Small intestine (tissue), 16 donors: ENCODE measurements at places on chromosomes 6 and 20. TPM values are rescaled to one million over a fixed set of nuclear protein-coding genes. Genes with fewer than 3 reads are reported as not detected.

Gene PKIB
- 6.5 TPM for polyA plus RNA-seq

Gene PACSIN1
- not detected for polyA plus RNA-seq

Gene COL21A1
- not detected for polyA plus RNA-seq

Gene GLP1R
- polyA plus RNA-seq = 0.19 TPM

Gene CFAP206
- polyA plus RNA-seq = not detected

Gene PERP
- 83.4 TPM for polyA plus RNA-seq

Gene PGC
- polyA plus RNA-seq = 13.9 TPM

Gene CNPY3
- polyA plus RNA-seq = 36.1 TPM

Gene ERVFRD-1
- polyA plus RNA-seq = not detected

Gene PET117
- 28.4 TPM for polyA plus RNA-seq

Gene ZNF311
- 0.61 TPM for polyA plus RNA-seq

Gene SLC44A4
- 132 TPM for polyA plus RNA-seq

- H3K36me3 ChIP-seq = no peaks in the 10 kb centered on the region
- DNase-seq = no peak
- no peak overlapping the region for H3K4me3 ChIP-seq
- peaks cover 5% of the 10 kb centered on the region for H3K4me1 ChIP-seq
- no peak overlapping the region for H3K27ac ChIP-seq
- no peaks in the 10 kb centered on the region for H3K27me3 ChIP-seq
Measured at GRCh38 chr20:50921803-50922501, 9.3 kb downstream of the ADNP start.

GRCh38 chr20:57605045-57605444 is 15.2 kb downstream of the ZBP1 start:
- no peak overlapping the region for H3K4me3 ChIP-seq
- no peaks in the 10 kb centered on the region for H3K27me3 ChIP-seq
- peaks cover 37% of the 10 kb centered on the region for H3K4me1 ChIP-seq
- peak; percentile 92 for DNase-seq
- no peaks in the 10 kb centered on the region for H3K36me3 ChIP-seq

GRCh38 chr6:141532211-141532610 is 600.5 kb upstream of the GJE1 start:
- H3K4me3 ChIP-seq = no peak overlapping the region
- no peak for DNase-seq
- no peaks in the 10 kb centered on the region for H3K27me3 ChIP-seq
- no peak overlapping the region for H3K27ac ChIP-seq

- H3K27ac ChIP-seq = no peak overlapping the region
- no peaks in the 10 kb centered on the region for H3K36me3 ChIP-seq
- H3K4me3 ChIP-seq = no peak overlapping the region
Measured at GRCh38 chr6:113691260-113691656, 165.9 kb upstream of the MARCKS start.

DNA sequence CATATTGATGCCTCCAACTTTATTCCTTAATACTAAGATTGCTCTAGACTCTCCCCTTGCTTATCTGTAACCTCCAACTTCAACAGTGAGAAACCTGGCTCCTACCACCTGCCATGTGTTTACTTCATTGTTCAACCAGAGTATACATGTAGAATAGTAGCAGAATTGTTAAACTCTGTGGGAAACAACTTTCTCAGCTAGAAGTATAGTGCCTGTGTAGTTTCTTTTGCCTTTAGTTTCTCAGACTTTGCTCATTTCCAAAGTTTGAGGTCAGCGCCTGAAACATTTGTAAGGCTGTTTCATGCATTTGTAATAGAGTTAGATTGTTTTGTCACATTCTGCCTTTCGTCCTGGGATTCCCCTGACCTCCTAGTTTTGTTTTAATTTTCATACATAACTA is 34.9 kb upstream of the HECA start:
- H3K27me3 ChIP-seq = no peaks in the 10 kb centered on the region
- H3K4me3 ChIP-seq = no peak overlapping the region
- no peaks in the 10 kb centered on the region for H3K4me1 ChIP-seq
- no peak for DNase-seq
- no peak overlapping the region for H3K27ac ChIP-seq
- H3K36me3 ChIP-seq = no peaks in the 10 kb centered on the region

DNA sequence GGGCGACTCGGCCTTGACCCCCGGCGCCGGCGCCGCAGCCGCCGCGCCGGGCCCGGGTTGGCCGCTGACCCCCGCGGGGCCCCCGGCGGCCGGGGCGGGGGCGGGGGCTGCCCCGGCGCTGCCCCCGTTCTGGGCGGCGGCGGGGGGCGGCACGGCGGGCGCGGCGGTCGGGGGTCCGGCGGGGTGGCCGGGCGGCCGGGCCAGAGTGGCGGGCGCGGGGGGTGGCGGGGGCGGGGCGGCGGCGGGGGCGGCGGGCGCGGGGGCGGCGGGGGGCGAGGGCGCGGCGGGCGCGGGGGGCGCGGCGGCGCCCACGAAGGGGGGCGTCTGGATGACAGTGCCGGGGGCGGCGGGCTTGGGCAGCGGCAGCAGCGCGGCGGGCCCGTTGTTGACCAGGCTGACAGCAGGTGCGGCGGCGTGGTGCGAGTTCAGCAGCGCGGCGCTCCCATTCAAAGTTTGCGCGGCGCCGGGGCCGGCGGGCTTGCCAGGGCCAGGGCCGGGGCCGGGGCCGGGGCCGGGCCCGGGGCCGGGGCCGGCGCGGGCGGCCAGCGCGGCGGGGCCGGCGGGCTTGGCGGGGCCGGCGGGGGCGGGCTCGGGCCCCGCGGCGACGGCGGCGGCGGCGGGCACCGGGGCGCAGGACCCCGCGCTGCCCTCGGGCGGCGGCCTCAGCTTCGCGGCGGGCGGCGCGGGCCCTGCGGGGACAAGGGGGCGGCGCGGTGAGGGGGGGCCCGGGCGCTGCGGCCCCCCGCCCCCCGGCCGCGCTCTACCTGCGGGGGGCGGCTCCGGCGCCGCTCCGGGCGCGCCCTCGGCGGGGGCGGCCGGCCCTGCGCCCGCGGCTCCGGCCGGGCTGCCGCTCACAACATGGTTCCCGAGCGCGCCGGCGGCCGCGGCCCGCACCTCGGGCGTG is 659 bp downstream of the TAF4 start:
- no peak overlapping the region for H3K27ac ChIP-seq
- peak overlapping the region; percentile 93 for H3K4me3 ChIP-seq
- no peak for DNase-seq
- no peaks in the 10 kb centered on the region for H3K27me3 ChIP-seq
- peaks cover 17% of the 10 kb centered on the region for H3K4me1 ChIP-seq

GRCh38 chr20:49835031-49835430 is 22.4 kb downstream of the SLC9A8 start:
- H3K27ac ChIP-seq = no peak overlapping the region
- H3K4me1 ChIP-seq = peaks cover 4% of the 10 kb centered on the region
- H3K36me3 ChIP-seq = peaks cover 39% of the 10 kb centered on the region
- no peak for DNase-seq
- H3K27me3 ChIP-seq = no peaks in the 10 kb centered on the region

DNA sequence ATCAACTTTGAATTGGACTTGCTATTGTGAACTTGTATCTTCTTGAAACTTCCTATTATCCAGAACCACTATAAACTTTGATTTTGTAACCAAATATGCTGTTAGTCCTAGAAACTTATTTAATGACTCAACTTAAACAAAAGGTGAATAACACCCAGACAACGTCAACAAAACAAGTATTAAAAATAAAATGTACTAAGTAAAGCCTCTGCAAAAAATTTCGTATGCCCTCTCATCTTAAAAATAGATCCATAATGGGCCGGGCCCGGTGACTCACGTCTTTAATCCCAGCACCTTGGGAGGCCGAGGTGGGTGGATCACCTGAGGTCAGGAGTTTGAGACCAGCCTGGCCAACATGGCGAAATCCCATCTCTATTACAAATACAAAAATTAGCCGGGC is 401.7 kb downstream of the ESR1 start:
- H3K27ac ChIP-seq = no peak overlapping the region
- no peaks in the 10 kb centered on the region for H3K4me1 ChIP-seq
- H3K4me3 ChIP-seq = no peak overlapping the region
- H3K27me3 ChIP-seq = no peaks in the 10 kb centered on the region
- DNase-seq = no peak

- H3K36me3 ChIP-seq = no peaks in the 10 kb centered on the region
- H3K27ac ChIP-seq = peak overlapping the region; percentile 89
- no peak for DNase-seq
Measured at GRCh38 chr6:43271103-43271815, 26.8 kb upstream of the SLC22A7 start.

DNA sequence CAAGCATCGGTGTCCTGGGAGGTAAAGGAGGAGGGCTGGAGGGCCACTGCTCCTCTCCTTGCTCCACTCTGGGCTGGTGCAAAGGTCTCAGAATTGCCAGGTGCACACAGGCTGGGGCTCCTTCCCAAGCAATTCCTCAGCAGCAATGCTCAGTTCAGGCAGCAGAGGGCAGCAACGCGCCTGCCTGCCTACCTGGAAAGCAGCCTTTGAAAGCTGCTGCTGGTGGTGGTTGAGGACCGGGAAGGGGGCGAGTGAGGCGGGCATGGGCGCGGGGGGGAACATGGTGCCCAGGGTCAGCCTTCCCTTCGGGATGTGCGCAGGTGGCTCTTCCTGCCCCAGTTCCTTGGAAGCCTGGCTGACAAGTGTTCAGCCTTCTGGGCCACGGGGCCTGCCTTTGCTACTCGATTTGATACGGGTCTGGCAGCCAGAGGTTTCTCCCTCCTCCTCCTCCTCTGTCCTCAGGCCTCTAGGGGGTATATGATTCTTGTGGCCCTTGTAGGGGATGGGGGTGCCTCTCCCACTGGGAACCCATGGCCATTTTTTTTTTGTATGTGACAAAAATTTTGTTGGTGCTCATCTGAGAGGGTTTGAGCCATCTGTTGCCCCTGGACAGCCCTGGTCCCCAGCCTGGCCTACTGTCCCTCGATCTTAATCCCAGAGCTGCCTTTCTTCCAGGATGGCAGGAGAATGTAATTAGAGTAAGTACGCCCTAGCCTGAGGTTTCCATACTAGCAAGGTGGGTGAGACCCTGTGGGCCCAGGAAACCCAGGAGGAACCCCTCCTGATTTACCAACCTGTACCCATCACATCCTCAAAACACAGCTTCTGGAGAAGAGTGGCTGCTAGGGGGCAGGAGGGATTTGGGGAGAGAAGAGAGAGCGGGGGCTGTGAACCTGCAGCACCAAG is 20.1 kb downstream of the MRPS18A start:
- no peaks in the 10 kb centered on the region for H3K27me3 ChIP-seq
- no peak overlapping the region for H3K4me3 ChIP-seq

GRCh38 chr6:143741480-143741879 is 63.7 kb downstream of the PHACTR2 start:
- H3K36me3 ChIP-seq = no peaks in the 10 kb centered on the region
- H3K27ac ChIP-seq = no peak overlapping the region
- no peaks in the 10 kb centered on the region for H3K27me3 ChIP-seq
- no peak for DNase-seq
- peaks cover 37% of the 10 kb centered on the region for H3K4me1 ChIP-seq

DNA sequence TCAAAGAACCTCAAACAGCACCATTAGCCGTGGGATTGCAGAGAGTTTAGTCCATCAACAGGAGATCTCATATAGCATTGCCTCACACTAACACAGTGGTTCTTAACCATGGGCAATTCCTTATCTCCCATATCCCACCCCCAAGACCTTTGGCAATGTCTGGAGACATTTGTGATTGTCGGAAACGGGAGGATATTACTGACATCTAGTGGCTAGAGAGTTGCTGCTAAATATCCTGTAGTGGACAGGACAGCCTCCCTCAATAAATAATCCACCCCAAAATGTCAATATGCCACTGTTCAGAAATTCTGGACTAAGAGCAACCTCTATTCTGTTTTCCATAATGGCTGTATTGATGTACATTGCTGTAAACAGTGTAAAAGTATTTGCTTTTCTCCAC is 210.1 kb upstream of the CCN2 start:
- H3K27ac ChIP-seq = no peak overlapping the region
- H3K27me3 ChIP-seq = no peaks in the 10 kb centered on the region
- no peaks in the 10 kb centered on the region for H3K36me3 ChIP-seq
- peak; percentile 36 for DNase-seq

- no peaks in the 10 kb centered on the region for H3K27me3 ChIP-seq
- H3K4me3 ChIP-seq = no peak overlapping the region
- DNase-seq = no peak
- H3K27ac ChIP-seq = no peak overlapping the region
Measured at GRCh38 chr20:32115211-32115767, 5.8 kb downstream of the TM9SF4 start.

- H3K27ac ChIP-seq = no peak overlapping the region
- H3K4me1 ChIP-seq = no peaks in the 10 kb centered on the region
- no peak for DNase-seq
- no peaks in the 10 kb centered on the region for H3K36me3 ChIP-seq
Measured at GRCh38 chr6:6331393-6331792, 10.9 kb upstream of the F13A1 start.

- H3K27ac ChIP-seq = no peak overlapping the region
- no peak overlapping the region for H3K4me3 ChIP-seq
- DNase-seq = no peak
- no peaks in the 10 kb centered on the region for H3K4me1 ChIP-seq
- no peaks in the 10 kb centered on the region for H3K36me3 ChIP-seq
Measured at GRCh38 chr6:111817451-111818120, 55.7 kb downstream of the FYN start.

DNA sequence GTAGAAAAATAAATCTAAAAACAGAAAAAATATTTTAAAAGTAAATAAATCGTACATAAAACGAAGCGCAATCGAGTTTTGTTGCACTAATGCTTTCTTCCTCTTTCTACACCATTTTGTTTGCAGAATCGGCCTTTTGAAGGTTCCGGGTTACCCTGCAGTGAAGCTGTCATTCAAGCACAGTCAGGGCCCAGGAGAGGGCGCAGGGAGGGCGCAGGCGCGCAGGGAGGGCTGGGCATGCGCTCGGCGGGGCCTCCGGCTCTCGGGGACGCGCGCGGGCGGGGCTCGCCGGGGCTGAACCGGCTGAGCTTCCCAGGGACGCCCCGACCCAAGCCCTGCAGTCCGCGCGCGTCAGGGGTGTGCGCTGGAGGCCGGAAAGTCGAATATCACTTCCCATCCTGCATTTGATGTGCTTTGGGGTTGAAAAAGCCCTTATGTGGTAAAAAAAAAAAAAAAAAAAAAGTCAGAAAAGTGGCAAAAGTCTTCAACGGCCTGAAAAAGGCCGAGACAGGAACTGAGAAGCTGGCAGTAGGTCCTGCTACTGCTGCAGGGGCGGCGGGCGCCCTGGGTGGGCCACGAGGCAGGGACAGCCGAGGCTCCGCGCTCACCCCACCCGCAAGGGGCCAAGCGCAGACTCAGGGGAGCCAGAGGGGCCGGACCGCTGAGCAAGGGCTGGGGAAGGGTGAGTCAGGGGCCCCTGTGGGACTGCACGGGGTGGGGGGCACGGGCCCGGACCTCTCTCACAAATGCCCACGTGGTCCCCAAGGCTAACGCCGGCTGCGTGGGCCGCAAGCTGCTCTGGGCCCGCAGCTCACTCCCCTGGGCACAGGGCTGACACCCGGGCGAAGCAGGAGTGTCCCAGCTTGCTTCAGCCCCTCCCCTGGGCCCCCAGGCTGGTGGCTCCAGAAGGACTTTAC is 40.5 kb downstream of the THBS2 start:
- H3K27ac ChIP-seq = peak overlapping the region; percentile 21
- peak; percentile 95 for DNase-seq
- H3K27me3 ChIP-seq = no peaks in the 10 kb centered on the region
- H3K36me3 ChIP-seq = no peaks in the 10 kb centered on the region
- peak overlapping the region; percentile 41 for H3K4me3 ChIP-seq
